ENCODE measurements at places on chromosomes 4 and X.

GRCh38 chrX:133661962-133662839 lies 246.9 kb upstream of the GPC4 start:
- peak; percentile 44 for DNase-seq

- no peak for DNase-seq
Observed at GRCh38 chrX:134460862-134461220, 876 bp downstream of the HPRT1 start.

- DNase-seq = no peak
Observed at GRCh38 chr4:25050370-25051078, 19.8 kb upstream of the LGI2 start.

- no peak for DNase-seq
Observed at GRCh38 chrX:131068945-131069719, 11.0 kb downstream of the ARHGAP36 start.

GRCh38 chr4:157664726-157665125 lies 444.2 kb downstream of the GRIA2 start:
- peak; percentile 18 for DNase-seq
